CD4-positive, alpha-beta T cell treated with Interleukin-4 for 1 hour (primary cell): ENCODE measurements at places on chromosomes 12 and 14.

GRCh38 chr12:4956054-4956453, 46.3 kb downstream of the KCNA1 start:
- DNase-seq, result no peak

- DNase-seq, result no peak
Observed at GRCh38 chr12:112967306-112967705, 11.0 kb upstream of the OAS2 start.

GRCh38 chr14:68027276-68027675, 207.7 kb downstream of the RAD51B start:
- no peak for DNase-seq

DNA sequence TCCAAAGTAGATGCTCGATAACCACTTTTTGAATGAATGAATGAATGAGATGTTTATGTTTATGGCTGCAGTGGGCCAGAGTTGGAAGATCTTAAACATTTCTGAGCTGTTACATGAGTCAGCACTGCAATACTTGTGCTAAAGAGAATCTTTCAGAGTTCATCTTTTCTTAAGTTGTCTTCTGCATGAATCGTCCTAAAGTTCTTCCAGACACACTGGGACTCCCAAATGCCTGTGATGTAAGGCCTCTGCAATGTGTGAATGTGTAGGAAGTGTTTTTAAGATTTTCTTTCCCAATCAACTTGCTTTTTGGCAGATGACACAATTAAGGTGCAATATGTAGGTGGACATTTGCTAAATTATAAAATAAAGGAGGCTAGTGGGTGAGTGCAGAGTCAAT, 50.3 kb upstream of the TRIM9 start:
- no peak for DNase-seq

DNA sequence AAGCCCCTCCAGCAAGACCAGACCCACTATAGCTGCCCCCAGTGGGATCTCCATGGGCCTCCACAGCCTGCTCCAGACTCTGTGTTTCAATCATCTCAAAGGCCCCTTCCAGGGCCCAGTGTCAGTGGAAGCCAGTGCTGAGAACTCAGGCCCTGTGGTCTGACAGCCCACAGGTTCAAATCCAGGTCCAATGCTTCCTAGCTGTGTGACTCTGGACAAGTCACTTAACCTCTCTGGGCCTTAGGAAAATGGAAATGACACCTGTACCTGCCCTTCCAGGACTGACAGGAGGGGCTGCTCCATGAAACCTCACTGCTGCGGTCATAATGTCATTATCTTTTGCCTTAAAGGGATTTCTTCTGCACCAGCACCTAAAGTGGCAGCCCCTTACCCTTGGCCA, 101.9 kb downstream of the NCOR2 start:
- no peak for DNase-seq

DNA sequence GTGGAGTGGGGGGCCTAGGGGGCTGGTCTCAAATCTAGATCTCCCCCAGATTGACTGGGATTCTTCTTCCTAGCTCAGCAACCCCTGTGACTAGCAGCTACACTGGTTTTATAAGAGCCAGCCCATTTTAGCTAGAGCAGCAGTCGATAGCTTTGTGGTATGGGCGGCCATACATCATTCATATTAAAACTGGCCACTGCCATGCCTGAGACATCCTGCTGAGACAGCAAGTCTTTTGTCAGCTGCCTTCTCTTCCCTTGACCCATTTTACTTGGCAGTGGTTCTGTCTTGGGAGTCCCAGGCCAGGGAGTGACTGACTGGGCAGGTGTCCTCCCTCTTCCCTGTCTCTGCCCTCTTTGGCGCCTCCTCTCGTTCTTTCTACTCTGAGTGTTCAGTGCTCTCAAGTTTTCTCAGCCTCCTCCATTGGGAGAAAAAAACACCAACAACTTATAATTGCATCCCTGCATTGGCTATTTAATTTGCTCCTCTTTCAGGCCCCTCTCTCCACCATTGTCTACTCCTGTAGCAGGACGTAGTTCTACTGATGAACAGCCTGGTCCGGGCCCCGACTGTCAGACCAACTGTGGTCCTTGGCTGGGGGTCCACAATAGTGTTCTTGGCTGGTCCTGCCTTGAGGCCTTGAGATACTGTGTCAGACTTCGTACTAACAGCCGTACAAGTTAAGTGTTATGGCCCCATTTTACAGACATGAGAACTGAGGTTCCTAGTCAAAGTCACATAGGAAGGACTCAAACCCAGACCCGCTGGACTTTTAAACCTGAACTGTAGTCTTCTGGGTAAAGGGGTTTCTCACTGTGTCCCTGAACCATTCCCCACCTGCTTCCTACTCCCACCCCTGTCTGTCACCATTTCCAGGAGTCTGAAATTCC, 18.3 kb upstream of the JDP2 start:
- DNase-seq, result no peak

- no peak for DNase-seq
Observed at GRCh38 chr12:66584673-66585072, 94.2 kb downstream of the GRIP1 start.

- DNase-seq, result no peak
Observed at GRCh38 chr14:90857866-90858265, 41.6 kb upstream of the TTC7B start.

- DNase-seq, result no peak
Observed at GRCh38 chr14:51244591-51244990, 4.5 kb downstream of the TMX1 start.
